ENCODE measurements at places on chromosomes 6 and 20.

GRCh38 chr6:73667798-73668197 lies 14.0 kb upstream of the SLC17A5 start:
- no peak for DNase-seq

DNA sequence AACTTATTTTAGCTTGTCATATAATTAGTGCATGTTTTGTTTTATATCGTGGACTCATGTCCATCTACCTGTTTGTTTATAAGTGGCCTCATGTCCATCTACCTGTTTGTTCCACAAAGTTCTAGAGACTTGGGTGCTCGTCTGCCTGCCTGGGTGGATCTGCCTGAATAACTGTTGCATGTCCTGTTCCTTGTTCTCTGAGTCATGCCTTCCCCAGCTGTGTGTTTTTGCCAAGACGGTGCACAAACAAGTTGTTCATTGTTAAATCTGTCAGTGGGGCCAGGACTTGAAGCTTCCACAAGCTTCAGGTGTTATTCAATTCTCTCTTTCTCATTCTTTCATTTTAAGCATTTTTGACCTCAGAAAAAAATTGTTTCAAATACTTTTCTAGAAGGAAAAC lies 358.0 kb upstream of the CITED2 start:
- DNase-seq = no peak

GRCh38 chr20:58666702-58667101 lies 15.6 kb downstream of the STX16 start:
- no peak for DNase-seq

DNA sequence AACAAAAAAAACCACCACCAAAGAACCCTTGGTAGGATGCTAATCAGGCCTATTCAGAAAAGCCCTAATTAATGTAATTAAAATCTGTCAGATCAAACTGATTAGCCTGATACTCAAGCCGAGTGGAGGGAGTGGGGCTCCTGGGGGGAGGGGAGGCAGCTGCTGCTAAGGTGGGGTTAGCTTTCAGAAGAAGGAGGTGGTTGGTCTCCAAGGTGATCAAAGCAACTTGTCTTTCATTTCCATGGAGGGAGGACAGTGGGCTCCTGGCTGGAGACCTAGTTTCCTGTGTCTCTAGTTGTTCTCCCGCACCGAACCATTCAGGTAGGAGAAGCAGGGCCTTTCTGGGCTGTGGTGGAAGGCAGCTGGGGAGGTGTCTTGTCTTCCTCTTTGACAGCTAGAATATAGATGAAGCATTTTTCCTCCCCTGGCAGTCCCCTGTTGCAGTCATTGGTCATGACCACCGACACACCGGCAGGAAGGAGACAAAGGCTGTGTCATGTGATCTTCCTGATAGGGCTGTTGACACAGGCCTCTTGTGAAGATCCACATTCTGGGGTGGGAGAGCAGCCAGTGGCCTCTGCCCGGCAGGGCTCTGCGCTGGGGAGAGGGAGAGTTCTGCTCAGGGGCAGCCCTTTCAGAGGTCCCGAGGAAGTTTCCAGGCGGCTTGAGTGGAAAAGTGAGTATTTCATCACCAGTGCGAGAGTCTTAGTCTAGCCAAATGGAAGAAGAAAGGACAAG lies 39.9 kb upstream of the PRDM1 start:
- no peak for DNase-seq

DNA sequence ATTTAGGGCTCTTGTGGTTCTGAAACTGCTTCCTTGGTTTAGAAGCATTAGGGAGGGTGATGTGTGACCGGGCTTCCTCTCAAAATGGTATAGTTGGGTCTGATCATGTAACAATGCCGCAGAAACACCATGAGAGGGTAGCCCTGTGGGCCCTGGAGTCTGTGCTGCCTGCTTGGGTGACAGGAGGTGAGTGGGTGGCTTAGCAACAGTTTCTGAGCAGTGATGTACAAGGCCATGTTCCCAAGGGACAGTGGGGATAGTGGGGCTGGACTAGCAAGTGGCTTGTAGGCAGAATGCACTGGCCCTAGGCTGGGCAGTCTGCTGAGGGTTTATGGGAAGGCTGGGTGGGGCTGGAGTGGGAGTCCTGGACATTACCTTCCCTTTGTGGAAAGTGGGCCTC lies 106.9 kb upstream of the MYL9 start:
- no peak for DNase-seq

DNA sequence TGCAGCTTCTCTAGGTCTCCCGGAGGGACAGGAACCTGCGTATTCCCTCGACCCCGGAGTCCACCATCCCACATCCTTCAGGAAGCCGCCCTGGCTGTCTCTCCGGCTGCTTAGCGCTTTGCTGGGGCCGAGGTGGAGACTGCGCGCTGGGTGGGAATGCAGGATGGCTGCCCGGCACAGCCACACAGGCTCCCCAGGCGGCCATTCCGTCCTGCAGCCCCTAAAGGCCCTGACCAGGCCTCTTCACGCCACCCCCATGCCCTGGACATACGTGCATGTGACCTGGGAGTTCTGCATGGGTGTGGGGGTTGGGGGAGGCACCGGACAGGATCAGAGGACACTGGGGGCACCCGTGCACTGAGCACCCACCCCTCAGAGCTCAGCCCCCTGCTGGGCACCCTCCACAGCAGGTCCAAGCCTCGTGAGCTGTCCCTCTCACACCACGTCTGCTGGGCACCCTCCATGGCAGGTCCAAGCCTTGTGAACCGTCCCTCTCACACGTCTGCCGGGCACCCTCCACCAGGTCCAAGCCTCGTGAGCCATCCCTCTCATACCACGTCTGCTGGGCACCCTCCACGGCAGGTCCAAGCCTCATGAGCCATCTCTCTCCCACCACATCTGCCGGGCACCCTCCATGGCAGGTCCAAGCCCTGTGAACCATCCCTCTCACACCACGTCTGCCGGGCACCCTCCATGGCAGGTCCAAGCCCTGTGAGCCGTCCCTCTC lies 40.4 kb upstream of the CHRNA4 start:
- DNase-seq = no peak

GRCh38 chr20:36249450-36249849 lies 13.2 kb downstream of the AAR2 start:
- no peak for DNase-seq

DNA sequence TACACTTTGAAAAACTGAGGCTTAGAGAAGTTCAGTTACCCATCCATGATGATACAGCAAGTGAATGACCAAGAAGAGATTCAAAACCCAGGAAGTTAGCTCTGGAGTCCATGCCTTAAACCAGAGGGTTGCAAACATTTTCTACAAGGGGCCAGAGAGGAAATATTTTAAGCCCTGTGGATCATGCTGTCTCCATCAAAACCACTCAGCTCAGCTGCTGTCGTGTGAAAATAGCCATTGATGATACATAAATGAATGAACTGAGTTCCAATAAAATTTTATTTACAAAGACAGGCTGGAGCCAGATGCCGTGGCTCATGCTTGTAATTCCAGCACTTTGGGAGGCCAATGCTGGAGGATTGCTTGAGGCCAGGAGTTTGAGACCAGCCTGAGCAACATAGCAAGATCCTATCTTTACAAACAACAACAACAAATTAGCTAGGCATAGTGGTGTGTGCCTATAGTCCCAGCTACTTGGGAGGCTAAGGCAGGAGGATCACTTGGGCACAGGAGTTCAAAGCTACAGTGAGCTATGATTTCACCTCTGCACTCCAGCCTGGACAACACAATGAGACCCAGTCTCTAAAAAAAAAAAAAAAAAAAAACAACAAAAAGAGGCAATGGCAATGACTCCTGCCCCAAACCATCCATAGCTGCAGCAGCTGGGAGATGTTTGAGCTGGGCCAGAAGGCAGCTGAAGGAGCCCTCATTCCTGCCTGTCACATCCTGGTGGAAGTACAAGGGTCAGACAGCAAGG lies 44.1 kb upstream of the RIN2 start:
- DNase-seq = no peak

DNA sequence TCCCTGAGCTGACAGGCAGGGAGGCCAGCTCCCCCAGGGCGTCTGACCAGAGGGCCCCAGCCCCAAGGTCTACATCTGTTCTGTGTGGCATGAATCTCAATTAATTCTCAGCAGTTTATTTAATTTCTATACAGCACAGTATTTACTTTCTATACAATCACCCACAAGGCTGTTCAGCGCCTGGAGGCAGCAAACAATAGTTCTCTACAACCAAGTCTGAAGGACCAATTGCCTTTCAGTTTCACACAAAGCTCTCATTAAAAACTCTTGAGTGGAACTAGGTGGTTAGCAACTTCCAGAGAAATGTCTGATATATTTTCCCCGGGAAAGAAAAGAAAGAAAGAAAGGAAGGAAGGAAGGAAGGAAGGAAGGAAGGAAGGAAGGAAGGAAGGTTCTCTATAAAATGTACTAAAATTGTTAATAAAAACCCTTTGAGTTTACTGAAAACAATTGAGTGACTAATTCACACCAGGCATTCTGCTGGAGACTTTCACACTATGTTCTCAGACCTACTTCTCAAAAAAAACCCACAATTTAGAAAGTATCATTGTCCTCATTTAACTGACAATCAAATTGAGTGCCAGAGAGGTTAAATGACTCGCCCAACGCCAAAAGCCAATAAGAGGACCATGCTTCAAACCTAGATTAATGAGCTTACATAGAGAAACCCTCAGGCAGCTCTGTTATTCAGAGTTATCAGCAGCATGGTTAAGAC lies 62.5 kb downstream of the METTL24 start:
- no peak for DNase-seq

DNA sequence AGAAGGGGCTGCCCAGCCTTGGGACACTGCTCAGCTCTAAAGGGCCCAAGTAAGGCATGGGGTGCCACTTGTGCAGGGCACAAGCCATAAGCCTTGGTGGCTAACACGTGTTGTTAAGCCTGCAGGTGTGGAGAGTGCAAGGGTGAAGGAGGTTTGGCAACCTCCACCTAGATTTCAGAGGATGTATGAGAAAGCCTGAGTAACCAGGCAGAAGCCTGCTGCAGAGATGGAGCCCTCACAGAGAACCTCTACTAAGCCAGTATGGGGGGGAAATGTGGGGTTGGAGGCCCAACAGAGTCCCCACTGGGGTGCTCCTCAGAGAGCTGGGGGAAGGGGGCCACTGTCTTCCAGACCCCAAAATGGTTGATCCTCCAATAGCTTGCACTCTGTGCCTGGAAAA lies 32.6 kb downstream of the SERINC1 start:
- no peak for DNase-seq

- no peak for DNase-seq
Observed at GRCh38 chr20:10291568-10292248, 73.1 kb downstream of the SNAP25 start.

GRCh38 chr6:18693881-18694280 lies 306.7 kb downstream of the RNF144B start:
- DNase-seq = no peak

- no peak for DNase-seq
Observed at GRCh38 chr20:10679269-10679668, 5.5 kb upstream of the JAG1 start.

DNA sequence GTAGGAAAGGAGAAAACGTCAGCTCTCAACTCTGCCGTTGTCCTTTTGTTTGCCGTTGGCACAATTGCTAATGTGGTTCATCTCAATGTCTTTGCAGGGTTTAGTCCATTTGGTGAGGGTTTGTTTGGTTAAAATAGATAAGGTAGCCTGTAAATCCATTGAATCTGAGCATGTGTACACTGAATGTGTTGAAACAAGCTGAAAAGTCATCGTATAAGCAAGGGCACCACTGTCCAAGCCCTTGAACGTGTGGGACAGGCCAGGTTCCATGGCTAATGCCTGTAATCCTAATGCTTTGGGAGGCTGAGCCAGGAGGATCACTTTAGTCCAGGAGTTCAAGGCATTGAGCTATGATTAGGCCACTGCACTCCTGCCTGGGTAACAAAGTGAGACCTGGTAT lies 224.7 kb upstream of the PLCB4 start:
- no peak for DNase-seq

- DNase-seq = no peak
Observed at GRCh38 chr6:105835373-105835772, 250.8 kb upstream of the PRDM1 start.

GRCh38 chr6:2751871-2752270 lies 1.1 kb upstream of the MYLK4 start:
- no peak for DNase-seq

GRCh38 chr20:23583526-23583925 lies 15.2 kb upstream of the CST9L start:
- DNase-seq = no peak

DNA sequence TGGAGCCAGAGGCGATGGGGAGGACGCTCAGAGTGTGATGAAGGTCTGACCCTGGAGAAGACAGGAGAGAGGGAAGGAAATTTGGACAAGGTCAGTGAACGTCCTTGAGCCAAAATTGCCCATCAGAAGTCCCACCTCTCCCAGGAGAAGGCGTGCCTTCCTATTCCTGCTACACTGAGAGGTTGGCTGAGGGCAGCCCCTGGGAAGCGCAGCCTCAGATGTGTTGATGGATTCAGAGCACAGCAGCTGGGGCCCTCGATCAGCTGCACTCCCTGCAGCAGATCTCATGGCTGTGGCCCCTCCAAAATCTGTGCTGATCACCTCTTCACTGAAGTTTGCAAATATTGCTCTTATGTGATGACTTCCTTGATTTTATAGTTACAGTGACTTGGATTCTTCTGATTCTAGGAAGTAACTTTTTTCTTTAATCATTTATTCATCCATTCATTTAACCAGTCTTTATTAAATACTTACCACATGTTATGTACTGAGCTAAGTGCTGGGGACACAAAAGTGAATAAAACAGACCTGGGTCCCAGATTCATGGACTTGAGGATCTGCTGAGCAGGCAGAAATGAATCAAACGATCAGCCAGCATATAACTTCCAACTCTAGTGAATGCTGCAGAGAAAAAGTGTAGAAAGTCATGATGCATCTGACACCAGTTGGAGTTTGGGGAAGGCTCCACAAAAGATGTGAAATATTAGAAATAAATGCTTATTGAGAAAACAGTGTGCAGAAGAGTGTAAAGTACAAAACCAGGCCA lies 69.6 kb upstream of the ARMC2 start:
- no peak for DNase-seq

DNA sequence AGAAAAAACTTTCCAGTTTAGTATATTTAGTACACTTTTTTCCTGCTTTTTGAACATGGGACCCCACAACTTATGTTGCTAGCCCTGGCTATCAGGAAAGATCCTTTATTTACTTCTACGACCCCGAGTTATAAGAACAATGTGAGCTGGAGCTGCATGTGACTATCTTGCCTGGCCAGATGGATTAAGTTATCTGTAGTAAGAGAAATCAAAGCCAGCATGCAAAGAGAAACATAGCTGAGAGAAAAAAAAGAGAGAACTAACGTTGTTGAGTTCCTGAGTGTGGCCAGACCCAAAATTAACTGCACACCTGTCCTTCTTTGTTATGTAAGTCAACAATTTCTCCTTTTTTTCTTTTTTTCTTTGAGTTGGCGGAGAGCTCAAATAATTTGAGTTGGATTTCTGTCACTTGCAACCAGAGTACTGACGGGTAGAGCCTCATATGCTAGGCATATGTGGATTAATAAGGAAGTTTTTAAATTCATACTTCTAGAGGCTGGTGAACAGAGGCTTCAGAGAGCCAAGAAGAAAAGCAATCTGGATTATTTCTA lies 219.5 kb downstream of the HACE1 start:
- DNase-seq = no peak

GRCh38 chr6:36772397-36772796 lies 66.8 kb downstream of the CPNE5 start:
- no peak for DNase-seq

- DNase-seq = no peak
Observed at GRCh38 chr6:28724395-28724794, 198.7 kb downstream of the GPX5 start.

- DNase-seq = no peak
Observed at GRCh38 chr20:10501402-10501801, 66.3 kb downstream of the SLX4IP start.

GRCh38 chr6:166657531-166657930 lies 30.5 kb upstream of the RPS6KA2 start:
- DNase-seq = no peak
